ENCODE measurements at places on chromosomes 16 and 17.

DNA sequence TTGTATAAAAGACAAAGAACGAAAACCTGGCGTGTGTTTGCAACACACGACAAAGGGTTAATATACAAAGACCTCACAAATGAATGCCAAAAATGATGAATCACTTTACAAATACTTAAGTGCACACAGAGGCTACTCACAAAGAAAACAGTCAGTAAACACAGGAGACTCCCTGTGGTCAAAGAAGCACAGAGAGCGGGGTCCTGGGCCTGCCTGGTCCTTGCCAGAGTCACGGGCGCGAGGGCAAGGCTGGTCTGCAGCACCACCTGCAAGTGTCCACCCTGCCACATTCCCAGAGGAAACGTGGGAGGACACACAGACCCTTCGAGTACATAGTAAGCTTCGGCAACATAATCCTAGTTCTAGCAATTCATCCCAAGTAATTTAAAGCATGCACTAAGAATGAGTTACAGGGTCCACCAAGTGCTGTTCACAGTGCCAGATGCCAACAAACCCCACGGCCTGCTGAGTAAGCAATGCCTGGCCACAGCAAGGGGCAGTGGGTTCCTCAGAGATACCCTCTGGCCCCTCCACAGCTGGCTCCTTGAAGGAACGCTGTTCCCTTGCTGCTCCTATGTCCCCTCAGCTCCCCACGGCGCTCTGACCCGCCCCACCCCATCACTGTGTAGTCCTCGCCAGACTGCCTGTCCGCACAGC lies 24.6 kb upstream of the FAAP100 start:
- peak; percentile 80 for DNase-seq

DNA sequence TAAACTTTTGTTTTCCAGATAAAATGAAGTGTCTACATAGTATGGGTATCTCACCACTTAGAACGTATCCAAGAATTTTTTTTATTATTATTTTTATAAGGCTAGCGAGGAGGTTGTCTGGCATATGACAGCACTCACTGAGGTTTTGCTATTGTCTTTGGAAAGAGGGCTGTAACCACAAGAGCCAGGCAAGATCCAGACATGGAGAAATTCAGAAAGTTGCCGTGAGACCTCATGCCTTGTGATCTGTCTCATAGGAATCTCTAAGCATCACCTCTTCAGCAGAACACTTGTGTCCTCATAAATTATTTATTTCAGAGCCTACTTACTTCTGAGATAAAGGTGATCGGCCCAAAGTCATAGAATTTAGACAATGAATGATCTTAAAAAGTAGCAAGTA lies 410.8 kb downstream of the CDH11 start:
- peak; percentile 97 for DNase-seq

- no peak for DNase-seq
Measured at GRCh38 chr17:15238676-15239422, 26.3 kb downstream of the PMP22 start.

- DNase-seq: no peak
Measured at GRCh38 chr16:4089811-4090301, 26.4 kb downstream of the ADCY9 start.

All from fibroblast of upper back skin (primary cell).